ENCODE measurements at places on chromosomes 12 and 14.

GRCh38 chr14:48125654-48126053 lies 450.2 kb upstream of the MDGA2 start:
- DNase-seq, result no peak

DNA sequence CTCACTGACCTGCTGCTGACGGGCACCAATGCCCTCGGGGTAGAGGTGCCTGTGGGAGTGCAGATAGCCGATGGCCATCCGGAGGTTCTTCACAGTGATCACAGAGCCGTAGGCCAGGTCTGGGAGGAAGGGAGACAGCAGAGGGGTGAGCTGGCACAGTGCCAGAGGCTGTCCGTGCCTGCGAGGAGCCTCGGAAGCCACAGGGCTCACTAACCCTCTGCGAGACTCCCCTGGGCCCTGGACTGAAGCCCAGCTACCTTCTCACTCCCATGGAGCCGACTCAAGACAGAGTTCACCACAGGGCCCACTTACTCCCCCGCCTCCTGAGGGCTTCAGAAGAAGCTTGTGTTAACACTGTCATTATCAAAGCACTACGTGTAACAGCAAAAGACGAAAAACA lies 24.5 kb downstream of the POMT2 start:
- no peak for DNase-seq

- no peak for DNase-seq
Observed at GRCh38 chr14:73762375-73762822, 48.2 kb upstream of the PNMA1 start.

- DNase-seq, result no peak
Observed at GRCh38 chr12:109682708-109683060, 30.9 kb upstream of the FAM222A start.

- no peak for DNase-seq
Observed at GRCh38 chr12:120847392-120847791, 56.8 kb downstream of the SPPL3 start.

- DNase-seq, result no peak
Observed at GRCh38 chr14:23443881-23444280, 8.4 kb upstream of the MYH7 start.

- no peak for DNase-seq
Observed at GRCh38 chr14:44780989-44781388, 180.8 kb downstream of the KLHL28 start.

- DNase-seq, result no peak
Observed at GRCh38 chr14:53180272-53181221, 27.4 kb upstream of the DDHD1 start.

GRCh38 chr12:47207829-47208248 lies 128.1 kb upstream of the AMIGO2 start:
- DNase-seq, result no peak

DNA sequence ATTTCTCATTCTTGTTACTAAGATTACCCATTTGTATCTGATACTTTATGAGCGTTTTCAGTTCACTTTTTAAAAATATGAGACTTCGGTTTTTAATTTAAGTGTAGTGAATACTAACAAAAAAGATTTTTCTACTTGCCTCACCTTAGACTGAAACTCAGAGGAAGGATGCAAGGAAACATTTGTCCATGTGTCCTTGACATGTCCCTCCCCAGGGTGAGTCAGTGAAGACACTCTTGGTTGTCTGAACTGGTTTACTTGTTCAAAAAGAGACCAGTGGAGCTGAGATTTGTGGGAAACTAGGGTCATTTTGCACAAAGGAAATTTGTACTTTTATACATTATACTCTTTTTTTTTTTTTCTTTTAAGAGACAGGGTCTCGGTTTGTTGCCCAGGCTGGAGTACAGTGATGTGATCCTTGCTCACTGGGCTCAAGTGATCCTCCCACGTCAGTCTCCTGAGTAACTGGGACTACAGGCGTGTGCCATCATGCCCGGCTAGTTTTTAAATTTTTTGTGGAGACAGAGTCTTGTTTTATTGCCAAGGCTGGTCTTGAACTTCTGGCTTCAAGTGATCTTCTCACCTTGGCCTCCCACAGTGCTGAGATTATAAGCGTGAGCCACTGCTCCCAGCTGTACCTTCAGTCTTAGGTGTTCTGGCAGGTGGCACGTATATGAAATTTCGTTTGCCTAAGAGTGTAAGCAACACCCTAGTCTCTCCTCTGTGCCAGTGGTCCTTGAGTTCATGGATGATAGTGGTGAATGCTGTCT lies 56.7 kb downstream of the PPFIBP1 start:
- DNase-seq, result no peak

DNA sequence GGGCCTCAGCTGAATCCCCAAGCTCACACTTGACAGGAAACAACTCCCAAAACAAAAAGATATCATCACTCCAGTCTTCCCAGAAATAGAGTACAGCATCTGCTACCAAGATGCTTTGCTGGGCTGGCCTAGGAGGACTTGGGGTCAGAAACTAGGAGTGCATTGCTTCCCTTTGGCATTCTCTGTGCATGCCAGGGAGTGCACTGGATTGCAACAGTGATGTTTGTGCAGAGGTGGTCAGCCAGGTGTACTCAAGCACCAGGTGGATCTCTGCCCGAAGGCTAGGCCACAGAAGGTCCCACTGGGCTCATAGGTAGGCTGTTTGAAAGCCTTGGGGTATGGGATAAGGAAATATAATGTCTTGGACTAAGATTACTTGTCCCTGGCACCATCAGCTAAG lies 51.1 kb downstream of the RAB35 start:
- no peak for DNase-seq

GRCh38 chr12:33663000-33663654 lies 223.5 kb upstream of the SYT10 start:
- DNase-seq, result no peak

DNA sequence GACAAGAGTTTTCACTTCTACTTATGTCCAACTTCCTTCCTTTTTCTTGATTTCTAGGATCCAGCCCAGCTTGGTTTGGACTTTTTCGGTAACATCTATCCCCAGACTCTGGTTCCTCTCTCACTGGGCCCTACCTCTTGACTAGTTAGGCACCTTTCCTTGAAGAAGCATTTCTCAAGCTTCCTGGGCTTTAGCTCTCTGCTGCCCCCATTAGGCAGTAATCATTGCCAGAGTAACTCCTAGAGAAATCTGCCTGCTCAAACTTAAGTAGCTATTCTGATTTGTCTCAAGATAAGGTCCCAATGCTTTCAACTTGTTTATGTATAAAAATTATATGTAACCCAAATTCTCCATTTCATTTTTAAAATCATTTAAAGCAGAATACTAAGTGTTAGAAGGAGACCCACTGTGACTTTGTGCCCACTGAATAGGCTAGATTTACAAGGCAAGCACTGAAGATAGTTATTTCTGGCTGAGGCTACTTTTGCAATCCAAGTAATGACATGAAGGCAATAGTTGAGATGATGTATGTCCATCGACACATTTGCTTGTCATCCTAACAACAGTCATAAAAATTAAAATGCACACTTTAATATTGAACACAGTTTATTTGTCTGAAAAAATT lies 275.0 kb upstream of the G2E3 start:
- no peak for DNase-seq

GRCh38 chr12:93877446-93877845 lies 200.3 kb downstream of the CRADD start:
- no peak for DNase-seq

GRCh38 chr14:54175298-54175942 lies 218.8 kb upstream of the BMP4 start:
- DNase-seq, result no peak

GRCh38 chr14:57493467-57494181 lies at the start of gene CCDC198:
TSS of gene CCDC198 (minus strand) at chr14:57493857. CDS start at chr14:57493715, 142 bp downstream.
- no peak for DNase-seq

GRCh38 chr12:55017416-55017925 lies 2.3 kb upstream of the NEUROD4 start:
- no peak for DNase-seq

- no peak for DNase-seq
Observed at GRCh38 chr12:132578826-132579225, 31.6 kb downstream of the LRCOL1 start.

Measured in substantia nigra (tissue), 51 donors.